ENCODE measurements at places on chromosomes 2 and 18. TPM values are rescaled to one million over a fixed set of nuclear protein-coding genes. Genes with fewer than 3 reads are reported as not detected.

The COL4A4 gene
- polyA plus RNA-seq = 48.6 TPM

The NTSR2 gene
- not detected for polyA plus RNA-seq

The RGPD4 gene
- polyA plus RNA-seq = 0.05 TPM

The RSAD2 gene
- 3.0 TPM for polyA plus RNA-seq

The MTX2 gene
- 81.0 TPM for polyA plus RNA-seq

The FHOD3 gene
- 40.3 TPM for polyA plus RNA-seq

The MC4R gene
- 0.13 TPM for polyA plus RNA-seq

The REG3A gene
- not detected for polyA plus RNA-seq

The CTDP1 gene
- polyA plus RNA-seq = 13.9 TPM

DNA sequence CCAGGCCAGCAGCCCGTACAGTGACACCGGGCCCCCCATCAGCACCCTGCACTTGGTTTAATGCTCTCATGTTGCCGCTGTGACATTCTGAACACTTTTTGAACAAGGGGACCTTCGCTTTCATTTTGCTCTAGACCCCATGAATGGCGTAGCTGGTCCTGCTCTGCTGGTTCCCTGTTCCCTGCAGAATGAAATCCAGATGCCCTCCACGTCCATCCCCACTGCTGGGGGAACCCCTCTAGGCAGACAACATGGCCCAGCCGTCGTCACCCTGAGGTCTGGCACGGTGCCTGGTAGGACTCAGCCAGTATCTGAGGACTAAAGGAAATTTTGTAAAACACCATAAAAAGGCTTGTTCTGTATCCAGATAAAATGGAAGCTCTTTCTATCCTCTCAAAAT lies 128.6 kb downstream of the KCTD1 start:
- DNase-seq = no peak

DNA sequence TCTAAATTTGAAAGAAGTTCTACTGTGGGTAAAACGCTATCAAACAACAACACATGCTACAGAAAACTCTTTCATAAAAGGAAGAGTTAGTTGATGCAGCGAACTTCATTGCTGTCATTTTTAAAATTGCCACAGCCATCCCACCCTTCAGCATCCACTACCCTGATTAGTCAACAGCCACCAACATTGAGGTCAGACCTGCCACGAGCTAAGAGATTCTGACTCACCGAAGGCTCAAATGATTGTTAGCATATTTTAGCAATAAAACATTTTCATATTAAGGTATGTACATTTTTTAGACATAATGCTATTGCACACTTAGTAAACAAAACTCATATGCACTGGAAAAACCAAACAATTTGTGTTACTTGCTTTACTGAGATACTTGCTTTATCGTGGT lies 347.1 kb downstream of the CLIP4 start:
- no peak for DNase-seq

GRCh38 chr2:219126555-219126954 lies 34.1 kb downstream of the NHEJ1 start:
- no peak for DNase-seq

DNA sequence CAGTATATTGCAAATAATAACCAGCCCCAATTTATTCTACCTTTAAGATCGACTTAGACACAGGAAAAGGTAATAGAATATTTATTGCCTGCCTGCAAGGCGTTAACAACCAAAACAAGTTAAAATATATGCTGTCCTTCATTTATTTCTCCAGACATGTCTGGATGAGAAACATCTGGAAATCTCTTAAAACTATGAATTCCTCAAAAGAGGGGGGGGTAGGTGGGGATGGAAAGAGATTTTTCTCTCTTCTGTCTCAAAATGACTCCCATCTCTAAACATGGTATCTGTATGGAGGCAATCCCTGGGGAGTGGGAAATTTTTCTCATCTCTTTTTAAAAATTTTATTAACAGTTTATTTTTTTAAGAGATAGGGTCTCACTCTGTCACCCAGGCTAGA lies 113.0 kb downstream of the CDH2 start:
- DNase-seq = no peak

DNA sequence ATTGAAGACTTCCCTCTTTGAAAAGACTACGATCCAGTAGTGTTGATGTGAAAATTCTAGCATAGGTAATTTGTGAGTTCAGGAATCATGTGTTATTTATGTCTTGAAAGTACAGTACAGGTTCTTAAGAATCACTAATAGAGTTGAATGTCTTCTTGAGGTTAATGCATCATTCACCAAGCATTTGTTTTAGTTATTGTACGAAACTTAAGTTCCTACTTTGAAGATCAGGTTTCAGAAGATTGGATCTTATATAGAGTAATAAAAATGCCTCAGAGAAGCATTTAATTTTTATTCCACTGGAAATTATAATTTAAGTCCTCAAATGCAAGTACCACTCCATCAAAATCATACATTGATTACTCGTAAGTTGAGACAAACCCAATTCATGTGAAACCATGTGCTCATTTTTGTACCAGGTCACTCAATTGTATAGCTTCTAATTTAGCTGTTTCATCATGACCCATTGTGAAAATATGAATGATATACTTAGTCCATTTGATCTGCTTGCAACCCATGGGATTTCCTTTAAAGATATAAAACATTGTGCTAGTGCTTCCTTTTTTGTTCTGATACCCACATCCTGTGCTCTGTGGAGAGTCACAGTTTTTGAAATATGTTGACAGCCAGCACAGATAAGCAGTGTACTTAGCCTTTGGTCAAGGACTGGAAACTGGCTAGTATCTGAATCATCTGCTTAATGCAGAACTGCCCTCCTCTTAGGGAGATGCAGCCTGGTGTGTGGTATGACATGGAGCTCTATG lies 22.5 kb upstream of the RAB27B start:
- DNase-seq = no peak

GRCh38 chr2:158120102-158120501 lies 18.4 kb downstream of the UPP2 start:
- no peak for DNase-seq

DNA sequence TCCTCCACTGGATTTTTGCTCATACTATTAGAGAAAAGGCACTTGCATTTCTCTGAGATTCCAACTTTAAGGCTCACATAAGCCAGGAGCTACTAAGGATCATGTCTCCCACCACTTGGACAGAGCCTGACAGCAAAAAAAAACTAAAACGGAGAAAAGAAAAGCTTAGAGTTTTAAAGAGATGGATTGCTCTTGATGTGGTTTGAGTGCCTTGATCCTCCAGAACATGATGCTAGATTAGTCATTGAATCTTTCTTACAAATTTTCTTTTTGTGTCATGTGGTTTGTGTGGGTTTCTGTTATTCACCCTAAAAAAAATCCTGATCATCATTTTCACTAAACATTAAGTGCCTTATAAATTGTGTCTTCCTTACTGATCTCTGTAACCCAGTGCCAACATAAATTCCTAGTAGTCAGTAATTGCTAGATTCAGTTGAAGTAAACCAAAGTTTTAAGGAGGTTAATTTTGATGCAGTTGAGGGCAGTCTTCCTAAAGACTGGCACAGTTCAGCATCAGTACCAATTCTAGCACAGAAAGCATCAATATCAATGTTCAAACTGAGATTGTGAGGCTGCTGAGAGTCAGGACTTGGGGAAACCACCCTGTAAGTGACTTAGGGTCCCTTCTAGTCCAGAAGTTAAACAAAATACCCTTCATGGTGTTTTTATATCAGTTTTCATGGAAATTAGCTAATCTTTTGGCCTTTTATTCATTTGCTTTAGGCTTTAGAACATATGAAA lies 206.3 kb downstream of the RAD51AP2 start:
- DNase-seq = no peak

GRCh38 chr18:13242797-13243196 lies 24.2 kb downstream of the LDLRAD4 start:
- DNase-seq = no peak

DNA sequence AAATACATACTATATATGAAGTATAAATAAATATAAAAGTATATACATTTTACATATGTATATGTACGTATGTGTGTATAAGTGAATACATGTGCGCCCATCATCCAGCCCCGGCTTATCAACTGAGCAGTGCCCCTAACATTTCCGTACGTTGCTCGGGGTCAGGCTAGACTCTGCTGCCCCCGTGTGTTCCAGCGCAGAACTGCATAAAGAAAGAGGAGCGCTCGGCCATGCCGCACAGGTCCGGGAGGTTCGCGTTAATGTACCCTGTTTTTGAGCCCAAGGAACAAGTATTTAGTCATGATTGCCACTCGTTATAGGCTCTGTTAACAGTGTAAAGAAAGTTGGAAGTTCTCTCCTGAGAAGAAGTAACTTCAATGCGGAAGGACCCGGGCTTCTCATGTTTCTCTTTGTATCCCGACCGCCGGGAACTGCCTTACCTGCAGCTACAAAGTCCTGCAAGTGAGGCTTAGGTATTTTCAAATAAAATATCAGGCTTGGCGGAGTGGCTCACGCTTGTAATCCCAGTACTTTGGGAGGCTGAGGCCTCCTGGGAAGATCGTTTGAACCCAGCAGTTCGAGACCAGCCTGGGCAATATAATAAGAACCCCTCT lies 55.7 kb downstream of the CD8B2 start:
- no peak for DNase-seq

GRCh38 chr2:96247009-96247408 lies 18.8 kb downstream of the TMEM127 start:
- DNase-seq = no peak

- DNase-seq = no peak
Observed at GRCh38 chr2:232525791-232526371, at the start of gene CHRND. CHRND (plus strand) TSS chr2:232526160; CDS start chr2:232526216, 56 bp downstream.

DNA sequence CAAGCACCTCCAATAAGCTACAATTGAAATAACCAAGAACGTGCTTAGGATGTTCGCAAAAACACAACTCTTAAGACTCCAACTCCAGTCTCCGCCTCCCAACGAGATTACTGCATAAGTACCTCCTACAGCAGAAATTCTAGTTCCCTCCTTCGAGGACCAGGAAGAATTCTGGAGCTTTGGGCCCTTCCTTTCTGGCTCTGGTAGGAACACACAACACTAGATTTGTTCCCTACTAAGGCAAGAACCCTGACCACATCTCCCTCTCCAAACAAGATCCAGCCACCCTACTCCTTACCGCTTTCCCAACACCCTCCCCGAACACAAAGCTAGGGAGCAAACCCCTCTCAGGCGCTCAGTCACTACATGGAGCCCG lies 721 bp downstream of the ADAM17 start:
- DNase-seq = peak; percentile 50

GRCh38 chr2:179849719-179850118 lies 11.7 kb downstream of the ZNF385B start:
- DNase-seq = no peak

DNA sequence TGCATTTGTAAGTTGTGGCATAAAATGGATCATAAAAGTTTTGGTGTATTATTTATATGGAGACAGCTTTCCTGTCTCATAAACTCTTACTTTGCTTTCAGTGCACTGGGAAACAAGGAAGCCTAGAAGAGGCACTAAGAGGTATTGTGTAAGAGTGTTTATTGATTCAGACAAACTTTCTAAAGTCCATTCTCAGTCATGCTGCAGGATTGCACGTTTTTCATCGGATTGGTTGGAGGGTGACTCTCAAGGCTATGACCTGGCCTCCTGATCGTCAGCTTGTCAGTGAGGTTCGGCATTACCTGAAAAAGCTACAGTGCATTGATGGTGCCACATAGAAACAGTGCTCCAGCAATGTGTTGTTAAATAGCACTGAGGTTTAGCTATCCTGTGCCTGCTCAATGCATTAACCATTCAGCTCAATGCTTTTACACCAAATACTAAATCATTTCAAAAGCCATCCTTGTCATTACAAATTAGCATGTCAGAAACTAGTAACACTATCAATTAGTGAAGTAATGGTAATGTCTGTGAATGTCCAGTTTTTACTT lies 545.5 kb downstream of the CBLN2 start:
- DNase-seq = no peak

DNA sequence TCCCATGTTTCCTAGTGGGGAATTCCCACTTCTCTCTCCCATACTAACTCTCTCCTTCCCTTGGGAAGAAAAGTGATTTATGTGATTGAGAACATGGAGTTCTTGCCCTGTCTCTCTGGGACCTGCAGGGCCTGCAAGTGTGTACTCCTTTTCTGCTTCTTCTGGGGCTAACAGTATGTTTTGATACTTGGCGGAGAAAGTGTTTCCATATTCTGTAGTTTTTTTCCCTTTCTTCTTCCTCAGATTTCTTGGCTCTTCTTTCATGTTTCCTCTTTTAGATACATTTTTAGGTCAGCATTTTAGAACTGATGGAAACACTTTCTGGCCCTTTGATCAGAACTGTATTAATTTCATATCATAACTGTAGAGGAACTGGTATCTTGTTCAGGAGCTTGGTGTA lies 352.2 kb downstream of the DLGAP1 start:
- no peak for DNase-seq

DNA sequence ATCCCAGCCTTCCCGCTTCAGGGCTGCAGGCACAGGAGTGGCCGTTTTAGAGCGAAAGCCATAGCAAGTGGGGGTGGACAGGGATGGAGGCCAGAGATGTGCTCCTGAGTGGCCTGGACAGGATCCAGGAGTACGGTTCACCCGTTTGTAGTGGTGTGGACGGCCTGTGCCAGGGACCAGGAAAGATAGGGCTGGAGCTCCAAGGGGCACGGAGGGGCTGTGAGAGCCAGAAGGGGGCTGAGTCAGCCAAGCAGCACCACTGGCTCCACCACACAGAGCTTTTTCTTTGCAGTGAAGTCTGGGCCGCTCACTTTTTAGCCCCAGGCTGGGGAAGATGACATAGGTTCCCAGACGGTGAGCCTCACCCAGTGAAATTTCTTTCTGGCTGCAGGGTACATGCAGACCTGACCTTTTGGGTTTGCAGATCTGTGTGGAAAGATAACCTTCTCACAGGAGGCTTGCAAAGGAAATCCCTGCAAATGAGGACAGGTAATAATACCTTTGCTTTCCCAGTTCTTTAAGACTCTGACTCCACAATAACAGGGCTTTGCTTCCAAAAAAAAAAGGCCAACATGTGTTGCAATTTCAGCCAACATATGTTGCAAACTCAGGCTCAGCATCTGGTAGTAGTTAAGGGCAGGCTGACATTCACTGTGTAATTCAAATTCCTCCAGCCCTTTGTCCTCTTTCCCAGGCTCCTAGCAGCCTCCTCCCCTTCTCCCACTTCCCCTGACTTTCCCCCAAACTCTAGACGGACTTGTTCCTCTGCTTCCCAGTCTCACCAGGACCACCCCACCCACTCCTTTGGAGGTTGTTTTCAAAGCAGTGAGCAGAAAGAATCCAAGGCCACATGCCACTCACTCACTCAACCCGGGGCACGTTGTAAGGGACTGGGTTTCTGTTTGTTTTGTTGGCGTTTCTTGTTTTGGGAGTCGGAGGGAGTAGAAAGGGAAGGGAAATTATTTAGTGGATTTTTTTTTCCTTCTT lies 20.3 kb upstream of the LAPTM4A start:
- DNase-seq = no peak

- no peak for DNase-seq
Observed at GRCh38 chr18:56532176-56532840, 106.1 kb downstream of the TXNL1 start.

All from left renal cortex interstitium (tissue), 4 donors.